Activated T-cell treated with anti-CD3 and anti-CD28 coated beads, Interleukin-2, amount 50 U/mL, for 72 hours (primary cell): ENCODE measurements at places on chromosomes 16 and 17.

DNA sequence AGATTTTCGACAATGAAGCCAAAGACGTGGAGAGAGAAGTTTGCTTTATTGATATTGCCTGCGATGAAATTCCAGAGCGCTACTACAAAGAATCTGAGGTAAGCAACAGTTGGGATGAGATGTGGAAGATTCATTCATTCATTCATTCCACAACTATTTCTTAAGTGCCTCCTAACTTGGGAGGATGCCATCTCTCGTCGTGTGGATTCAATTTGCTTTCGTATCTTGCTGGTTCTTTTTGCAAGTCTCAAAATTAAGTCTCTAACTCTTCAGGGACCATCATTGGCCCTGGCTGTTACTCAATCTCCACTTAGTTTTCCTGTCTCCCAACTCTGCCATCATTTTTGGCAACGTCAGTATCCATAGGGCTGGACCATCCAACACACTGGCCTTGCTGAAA, 85.6 kb upstream of the NOL11 start:
- no peak for DNase-seq

DNA sequence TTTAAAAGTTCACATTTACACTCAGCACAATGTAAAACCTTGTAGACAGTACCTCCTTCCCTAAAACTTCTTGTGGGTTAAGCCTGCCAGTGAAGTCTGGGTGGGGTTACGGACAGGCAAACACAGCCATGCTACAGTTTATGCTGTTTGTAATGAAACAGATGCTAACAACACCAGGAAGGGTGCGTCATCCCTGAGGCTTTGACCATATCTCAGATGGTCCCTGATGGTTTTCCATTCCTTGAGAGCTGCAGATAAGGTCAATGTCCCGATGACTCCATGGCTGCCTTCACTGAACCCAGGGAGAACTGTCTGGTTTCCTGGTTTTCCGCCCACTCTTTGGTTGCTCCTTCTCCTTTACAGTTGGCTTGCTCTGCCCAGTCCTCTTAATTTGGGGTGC, 29.1 kb downstream of the GAS7 start:
- no peak for DNase-seq

DNA sequence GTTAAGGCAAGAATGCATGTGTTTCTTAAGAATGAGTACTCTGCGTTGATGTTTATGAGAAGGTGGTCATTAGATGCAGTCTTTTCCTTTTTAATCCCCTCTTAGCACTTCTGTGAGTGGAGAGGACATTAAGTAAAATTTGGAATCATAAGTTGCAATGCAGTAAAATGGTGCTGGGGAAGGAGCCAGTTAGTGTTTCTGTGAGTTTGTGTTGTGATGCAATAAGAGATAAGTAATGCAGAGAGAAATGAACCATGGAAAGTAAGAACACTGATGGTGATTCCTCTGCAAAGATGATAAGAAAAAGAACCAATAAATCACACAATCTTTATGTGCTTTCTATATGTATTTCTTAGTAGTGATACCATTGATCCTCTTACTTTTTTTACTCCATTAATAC, 20.0 kb downstream of the ABHD15 start:
- DNase-seq: no peak

GRCh38 chr16:83328936-83329335, 478.8 kb upstream of the HSBP1 start:
- DNase-seq: no peak
